ENCODE measurements at places on chromosomes 3 and 15.

GRCh38 chr3:57755368-57755675 lies 787 bp upstream of the SLMAP start:
- DNase-seq: no peak

DNA sequence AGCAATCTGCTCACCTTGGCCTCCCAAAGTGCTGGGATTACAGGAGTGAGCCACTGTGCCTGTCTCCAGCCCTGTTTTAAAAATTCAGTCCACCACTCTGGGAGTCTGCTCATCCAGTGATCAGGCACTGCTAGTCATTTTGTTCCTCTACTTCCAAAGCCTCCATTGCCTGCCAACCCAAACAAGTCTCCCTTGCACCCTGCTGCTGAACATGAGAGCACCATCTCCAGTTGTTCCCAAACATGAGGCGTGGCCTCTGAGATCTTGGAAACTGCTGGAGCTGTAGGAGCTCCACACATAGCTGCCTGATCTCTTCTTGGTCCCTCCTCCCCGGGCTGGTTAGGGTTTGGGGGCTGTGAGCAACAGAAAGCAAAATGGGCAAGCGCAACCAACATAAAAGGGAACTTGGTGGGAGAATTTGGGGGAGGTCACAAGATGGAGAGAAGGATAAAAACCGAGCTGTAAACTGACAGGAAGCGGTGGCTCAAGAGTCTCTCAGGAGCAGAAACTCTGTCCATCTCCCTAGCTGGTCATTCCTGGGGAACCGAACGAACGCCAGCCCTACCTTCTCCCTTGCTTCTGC lies 49.6 kb upstream of the TLE3 start:
- DNase-seq: no peak

DNA sequence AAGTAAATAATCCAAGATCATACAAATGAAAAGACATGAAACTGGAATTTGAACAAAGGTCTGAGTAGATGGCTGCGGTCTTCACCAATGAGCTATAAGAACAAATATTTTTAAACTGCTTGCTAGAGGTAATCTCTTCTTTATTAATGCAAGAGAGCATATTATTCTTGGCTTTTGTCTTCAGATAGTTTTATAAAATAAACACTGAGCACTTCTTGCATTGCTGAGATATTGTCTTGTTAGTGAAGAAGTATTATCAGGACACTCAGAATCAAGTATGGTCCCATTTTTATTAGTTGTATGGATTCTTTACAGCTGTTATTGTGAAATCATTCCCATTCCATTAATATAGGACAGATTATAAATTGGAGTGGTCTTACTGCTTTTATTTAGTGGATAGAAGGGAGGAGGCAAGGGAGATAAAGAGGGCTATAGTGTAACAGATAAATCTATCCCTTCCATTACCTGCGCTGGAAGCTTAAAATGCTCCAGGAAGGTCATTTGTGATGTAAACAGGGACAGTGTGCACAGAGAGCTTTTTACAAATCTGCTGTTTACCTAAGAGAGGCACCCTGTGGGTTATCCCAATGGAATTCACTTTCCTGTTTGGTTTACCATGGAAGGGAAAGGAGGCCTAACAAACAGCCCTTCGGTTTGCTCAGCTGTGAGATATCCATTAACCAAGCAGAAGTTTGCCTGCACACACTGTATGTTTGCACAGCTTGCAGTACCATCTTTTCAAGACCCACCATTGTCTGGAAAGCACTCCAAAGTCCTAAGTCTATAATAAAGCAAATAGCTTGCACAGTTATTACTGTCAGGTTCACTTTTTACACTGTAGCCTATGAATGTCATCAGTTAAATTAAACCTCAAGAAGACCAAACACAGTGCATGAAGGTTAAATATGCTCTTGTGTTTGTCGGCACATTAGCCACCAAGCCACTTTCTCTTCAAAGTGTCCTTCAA lies 347.7 kb upstream of the TGFBR2 start:
- DNase-seq: no peak

- DNase-seq: no peak
Observed at GRCh38 chr3:5692446-5692845, 504.9 kb downstream of the EDEM1 start.

DNA sequence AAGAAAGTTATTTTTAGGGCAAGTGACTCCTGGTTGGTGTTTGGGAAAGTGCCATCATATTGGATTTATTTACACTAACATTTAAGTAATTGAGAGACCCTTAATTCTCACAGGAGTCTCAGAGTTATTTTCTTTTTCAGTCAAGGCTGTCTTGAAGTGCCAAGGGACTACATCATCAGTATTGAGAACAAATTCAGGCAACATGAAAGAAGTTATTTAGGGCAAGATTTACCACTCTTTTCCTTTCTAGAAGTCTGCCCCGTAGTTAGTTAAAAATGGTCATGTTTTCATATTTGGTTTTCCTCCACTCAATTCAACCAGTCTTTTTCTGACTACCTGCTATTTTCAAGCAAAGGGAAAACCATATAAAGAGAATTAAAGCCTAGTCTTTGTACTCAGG lies 6.1 kb downstream of the B4GALT4 start:
- DNase-seq: no peak
